Activated CD8-positive, alpha-beta memory T cell treated with anti-CD3 and anti-CD28 coated beads for 1 hour (primary cell): ENCODE measurements at places on chromosomes 4 and X.

DNA sequence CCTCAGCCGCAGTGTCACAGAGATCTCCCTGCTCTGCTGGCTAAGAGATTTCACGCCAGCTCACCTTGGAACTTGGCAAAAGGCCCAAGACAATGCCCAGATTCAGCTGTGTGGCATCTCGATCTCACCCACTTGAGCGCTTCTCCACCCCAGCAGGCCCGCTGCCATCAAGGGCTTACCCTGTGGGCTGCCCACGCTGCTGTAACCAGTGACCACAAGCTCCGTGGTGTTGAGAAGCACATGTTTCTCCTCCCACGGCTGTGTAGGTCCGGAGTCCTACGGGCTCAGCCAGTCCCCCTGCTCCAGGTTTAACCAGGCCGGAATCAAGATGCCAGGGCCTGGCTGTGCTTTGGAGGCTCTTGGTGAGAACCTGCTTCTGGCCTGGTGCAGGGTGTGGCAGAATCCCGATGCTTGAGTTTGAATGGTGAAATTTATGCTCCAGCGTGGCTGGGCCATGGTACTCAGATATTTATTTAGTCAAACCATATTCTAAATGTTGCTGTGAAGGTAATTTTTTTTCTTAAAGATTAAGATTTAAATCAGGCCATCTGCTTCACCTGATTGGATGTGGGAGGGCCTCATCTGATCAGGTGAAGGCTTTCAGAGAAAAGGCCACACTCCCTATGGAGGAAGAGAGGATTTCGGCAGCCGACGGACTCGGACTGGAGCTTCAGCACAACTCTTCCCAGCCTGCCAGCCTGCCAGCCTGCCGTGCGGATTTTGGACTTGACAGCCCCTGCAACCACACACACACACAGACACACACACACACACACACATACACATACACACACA lies 24.8 kb upstream of the ADRA2C start:
- DNase-seq: no peak

GRCh38 chr4:174157106-174157607 lies 126.3 kb downstream of the FBXO8 start:
- no peak for DNase-seq

- no peak for DNase-seq
Measured at GRCh38 chrX:66698273-66699204, 59.7 kb upstream of the EDA2R start.

DNA sequence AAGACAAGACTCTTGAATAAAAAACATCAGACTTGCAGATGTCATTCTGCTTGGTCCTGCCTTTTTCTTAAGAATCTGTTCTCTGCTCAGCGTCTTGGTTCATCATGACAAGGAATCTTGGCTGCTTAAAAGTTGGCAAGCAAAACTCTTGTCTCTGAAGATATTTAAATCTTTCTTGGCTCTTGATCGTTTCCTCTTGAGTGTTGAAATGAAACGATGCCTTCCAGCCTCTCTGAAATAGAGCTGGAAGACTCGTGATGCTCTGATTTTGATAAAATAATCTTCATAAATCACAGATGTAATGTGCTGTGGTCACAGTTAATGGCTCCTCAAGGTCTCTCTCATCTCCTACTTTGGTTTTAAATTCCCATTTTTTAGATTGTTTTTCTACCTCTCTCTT lies 39.9 kb upstream of the TMEM192 start:
- no peak for DNase-seq

GRCh38 chr4:106603471-106603870 lies 234.9 kb upstream of the GIMD1 start:
- no peak for DNase-seq

DNA sequence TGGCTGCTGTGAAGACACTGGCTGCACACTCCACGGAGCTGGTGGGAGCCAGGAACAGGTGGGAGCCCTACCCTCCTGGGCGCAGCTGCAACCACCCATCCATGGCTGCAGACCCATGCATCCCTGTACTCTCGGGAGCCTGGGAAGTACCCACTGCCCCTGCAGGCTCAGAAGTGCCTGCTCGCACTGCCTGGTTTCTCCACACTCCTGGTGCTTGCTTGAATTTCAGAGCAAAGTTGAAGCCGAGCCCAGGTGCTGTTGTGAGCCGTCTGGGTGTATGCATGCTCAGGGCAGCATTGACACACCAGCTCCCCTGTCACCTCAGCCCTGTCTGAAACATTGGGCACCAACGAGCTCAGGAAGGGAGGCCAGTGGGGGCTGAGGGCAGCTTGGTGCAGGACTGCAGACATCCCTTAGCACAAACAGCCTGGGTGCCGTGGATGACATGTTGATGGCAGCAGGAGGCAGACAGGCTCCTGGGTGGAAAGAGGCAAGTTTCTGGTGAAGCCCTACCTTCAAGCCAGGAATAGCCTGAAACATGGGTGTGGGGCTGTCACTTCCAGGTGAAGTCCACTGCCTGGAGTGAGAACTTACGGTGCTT lies 585.9 kb downstream of the PCDH18 start:
- DNase-seq: no peak

DNA sequence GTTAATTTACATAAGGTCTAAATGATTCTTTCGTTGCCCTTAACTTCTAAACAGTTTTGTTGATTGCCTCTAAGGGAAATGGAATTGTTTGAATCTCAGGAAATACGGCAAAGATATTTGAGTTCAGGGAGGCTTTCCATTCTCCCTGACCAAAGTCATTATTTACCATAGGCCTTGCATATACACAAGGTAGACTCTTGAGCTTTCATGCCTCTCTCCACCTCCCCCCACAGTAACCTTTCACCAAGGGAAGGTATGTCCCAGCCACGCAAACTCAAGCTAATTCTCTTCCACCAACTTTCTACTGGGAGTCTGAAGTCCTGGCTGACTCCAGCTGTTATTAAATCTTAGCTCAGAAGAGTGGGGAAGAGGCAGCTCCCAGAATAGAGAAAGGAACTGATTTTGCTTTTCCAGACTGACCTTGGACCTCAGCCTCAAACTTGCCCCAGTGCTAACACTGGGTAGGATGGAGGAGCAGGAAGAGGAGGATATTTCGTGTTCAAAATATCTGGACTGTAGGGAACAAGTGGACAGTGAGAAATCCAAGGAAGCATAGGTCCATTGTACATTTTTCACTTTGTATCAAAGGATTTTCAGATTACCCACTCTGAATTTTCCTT lies 1.4 kb downstream of the IGSF1 start:
- DNase-seq: no peak

- DNase-seq: no peak
Measured at GRCh38 chr4:98747393-98748091, 89.1 kb upstream of the TSPAN5 start.

DNA sequence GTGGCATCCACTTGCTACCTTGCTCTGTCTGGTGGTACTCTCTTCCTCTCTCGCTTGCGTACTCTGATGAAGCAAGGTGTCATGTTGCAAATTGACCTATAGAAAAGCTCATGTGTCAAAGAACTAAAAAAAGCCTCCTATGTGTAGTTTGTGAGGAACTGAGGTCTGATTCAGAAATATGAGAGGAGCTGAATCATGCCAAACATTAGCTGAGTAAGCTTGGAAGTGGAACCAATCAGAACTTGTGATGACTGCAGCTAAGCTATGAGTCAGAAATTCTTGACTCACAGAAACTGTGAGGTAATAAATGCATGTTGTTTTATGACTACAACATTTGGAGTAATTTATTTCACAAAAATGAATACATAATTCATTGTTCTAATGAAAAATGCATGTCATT lies 2138.8 kb downstream of the PCDH7 start:
- DNase-seq: no peak

GRCh38 chrX:107834275-107835201 lies 8.9 kb downstream of the MID2 start:
- DNase-seq: no peak

- DNase-seq: no peak
Measured at GRCh38 chrX:9301836-9302235, 163.0 kb upstream of the TBL1X start.

DNA sequence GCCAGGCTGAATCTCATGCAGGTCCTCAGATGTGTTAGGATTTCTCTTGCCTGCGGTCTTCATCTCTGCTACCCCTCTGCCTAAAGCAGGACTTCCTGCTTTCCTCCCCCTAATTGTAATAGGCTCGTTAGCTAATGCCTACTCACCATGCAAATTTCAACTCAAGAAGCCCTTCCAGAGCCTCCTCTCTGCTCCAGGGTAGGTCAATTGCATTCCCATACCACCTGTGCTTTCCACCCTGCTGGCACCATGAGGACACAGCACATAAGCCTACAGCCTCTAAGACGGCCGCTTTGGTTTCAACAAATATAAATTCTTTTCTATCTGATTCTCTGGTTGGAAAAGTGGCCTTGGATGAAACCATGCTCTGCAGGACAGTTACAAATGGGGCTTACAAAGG lies 93.9 kb downstream of the QDPR start:
- DNase-seq: no peak

GRCh38 chr4:106301393-106302061 lies 14.5 kb downstream of the TBCK start:
- DNase-seq: no peak

DNA sequence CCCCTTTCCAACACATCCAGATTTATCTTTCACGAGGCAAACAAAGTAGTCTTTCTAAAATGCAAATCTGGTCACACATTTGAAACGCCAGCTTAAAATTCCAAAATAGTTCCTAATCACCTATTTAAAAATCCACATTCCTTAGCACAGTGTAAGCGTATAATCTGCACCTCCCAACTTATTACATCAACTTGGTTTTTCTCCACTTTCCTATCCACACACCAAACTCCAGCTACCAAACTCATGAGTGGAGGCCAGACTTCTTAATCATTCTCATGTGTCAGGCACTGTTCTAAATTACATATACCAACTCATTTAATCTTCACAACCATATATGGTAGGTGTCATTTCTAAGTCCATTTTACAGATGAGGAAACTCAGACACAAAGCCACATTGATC lies 33.8 kb downstream of the ENOX2 start:
- no peak for DNase-seq

DNA sequence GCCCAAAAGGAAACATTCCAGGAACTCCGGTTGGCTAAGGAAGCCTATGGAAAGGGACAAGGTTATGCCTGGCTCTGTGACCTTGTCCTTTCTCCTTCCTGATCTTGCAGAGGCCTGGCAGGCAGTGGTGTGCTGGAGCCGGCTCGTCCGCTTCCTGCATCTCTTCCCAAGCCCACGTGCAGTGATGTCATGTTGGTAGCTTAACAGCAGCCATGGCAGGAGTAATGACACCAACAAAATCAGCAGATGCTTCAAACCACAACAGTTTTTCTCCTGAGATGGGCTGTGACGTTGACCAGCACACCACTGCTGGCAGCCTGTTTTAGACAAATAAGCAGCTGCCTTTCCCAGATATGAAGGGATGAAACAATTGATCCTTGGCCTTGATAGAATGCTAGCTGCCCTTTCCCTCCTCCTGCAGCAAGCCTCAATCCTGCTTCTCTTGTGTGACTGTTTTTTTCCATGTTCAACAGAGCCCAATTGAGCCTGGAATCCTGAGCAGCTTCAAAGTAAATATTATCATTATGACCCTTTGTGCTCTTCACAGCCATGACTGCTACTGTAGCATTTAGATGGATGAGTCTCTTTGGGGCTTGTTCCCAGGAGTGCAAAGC lies 23.4 kb downstream of the SEPTIN6 start:
- no peak for DNase-seq
